ENCODE measurements at places on chromosomes 12 and 14.

DNA sequence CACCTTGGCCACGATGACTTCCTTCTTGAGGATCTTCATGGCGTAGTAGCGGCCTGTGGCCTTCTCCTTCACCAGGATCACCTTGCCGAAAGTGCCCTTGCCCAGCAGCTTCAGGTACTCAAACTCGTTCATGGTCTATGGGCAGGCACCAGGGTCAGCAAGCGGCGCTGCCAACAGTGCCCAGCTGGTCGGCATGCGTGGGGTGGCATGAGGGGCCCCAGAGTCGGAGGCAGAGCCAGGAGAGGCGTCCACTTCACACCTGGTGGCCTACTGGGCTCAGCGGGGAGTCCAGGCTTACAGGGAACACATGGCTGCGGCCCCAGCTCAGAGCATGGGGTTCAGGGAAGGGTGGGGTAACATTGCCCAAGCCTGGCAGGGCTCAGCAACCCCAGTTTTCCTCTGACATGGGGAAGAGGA lies 20.5 kb downstream of the AKT1 start:
- DNase-seq = no peak

DNA sequence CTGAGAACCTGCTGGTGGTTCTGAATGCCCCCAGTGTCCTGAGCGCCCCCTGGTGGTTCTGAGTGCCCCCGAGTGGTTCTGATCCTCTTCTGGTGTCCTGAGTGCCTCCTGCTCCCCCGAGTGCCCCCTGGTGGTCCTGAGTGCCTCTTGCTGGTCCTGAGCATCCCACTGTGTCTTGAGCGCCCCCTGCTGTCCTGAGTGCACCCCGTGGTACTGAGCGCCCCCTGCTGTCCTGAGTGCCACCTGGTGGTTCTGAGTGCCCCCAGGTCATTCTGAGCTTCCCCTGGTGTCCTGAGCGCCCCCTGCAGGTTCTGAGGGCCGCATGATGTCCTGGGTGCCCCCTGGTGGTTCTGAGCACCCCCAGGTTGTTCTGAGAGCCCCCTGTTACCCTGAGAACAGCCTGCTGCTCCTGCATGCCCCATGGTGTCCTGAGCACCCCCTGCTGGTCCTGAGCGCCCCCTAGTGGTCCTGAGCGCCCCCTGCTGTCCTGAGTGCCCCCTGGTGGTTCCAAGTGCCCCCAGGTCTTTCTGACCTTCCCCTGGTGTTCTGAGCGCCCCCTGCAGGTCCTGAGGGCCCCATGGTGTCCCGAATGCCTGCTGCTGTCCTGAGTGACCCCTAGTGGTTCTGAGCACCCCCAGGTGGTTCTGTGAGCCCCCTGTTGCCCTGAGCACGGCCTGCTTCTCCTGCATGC lies 1165.4 kb downstream of the TMEM121 start:
- DNase-seq = peak; percentile 93

DNA sequence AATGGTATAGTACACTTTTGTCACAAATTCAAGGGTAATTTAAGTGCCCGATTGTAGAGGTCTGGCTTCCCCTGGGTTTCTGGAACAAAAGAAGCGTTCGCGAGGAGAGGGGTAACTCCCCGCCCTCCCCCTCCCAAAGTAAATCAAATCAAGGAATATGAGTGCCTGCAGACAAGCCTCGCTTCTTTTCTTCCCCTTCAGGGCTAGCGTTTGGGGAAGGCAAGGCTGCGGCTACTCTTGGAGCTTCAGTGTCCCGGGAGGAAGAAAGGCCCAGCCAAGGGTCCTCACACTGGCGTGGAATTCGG lies 456 bp upstream of the TMPO start:
- DNase-seq = no peak

- no peak for DNase-seq
Measured at GRCh38 chr12:104213952-104214351, 1.6 kb upstream of the TXNRD1 start.

GRCh38 chr12:104691721-104692556 lies 235.2 kb downstream of the CHST11 start:
- no peak for DNase-seq

- no peak for DNase-seq
Measured at GRCh38 chr12:52801773-52802172, 5.9 kb upstream of the KRT3 start.

GRCh38 chr14:69045857-69046475 lies 66.9 kb upstream of the ACTN1 start:
- no peak for DNase-seq

- DNase-seq = no peak
Measured at GRCh38 chr12:13599176-13599575, 382.2 kb downstream of the GRIN2B start.

DNA sequence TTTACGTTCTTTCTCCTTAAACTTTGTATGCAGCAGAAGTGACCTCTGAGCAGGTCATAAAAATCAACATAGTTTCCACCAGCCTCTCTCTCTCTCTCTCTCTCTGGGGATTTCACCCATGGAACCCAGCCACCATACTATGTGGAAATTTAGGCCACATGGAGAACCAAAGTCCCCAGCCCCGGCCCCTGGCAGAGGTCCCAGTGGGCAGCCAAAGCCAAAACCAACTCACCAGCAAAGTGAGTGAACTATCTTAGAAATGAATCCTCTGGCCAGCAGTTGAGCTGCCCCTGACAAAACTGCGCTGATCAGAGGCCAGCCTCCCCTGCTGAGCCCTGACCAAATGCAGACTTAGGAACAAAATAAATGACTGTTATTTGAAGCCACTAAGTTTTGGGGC lies 9.2 kb downstream of the DUSP6 start:
- no peak for DNase-seq

- DNase-seq = no peak
Measured at GRCh38 chr12:62264706-62265105, 4.5 kb downstream of the USP15 start.
